ENCODE measurements at places on chromosomes 2 and 18.

GRCh38 chr2:182973441-182974352 is 64.6 kb downstream of the NCKAP1 start:
- DNase-seq = no peak

DNA sequence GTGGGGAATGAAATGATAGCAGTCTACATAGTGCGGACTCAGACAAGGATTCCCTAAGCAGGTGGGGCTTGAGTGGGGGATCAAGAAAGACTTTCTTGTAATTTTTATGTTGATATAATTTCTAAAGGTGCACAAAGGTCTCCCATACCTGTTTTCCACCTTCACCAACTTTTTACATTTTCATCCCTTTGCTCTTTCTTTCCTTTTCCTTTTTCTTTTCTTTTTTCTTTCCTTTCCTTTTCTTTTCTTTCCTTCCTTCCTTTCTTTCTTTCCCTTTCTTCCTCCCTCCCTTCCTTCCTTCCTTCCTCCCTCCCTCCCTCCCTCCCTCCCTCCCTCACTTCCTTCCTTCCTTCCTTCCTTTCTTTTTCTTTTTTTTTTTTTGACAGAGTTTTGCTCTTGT is 10.1 kb upstream of the TRMT61B start:
- DNase-seq = no peak

- no peak for DNase-seq
These were observed 8.7 kb upstream of the ADGRF3 start for GRCh38 chr2:26355038-26355995.

- DNase-seq = no peak
These were observed 89.1 kb downstream of the SCN2A start for GRCh38 chr2:165328272-165328671.

DNA sequence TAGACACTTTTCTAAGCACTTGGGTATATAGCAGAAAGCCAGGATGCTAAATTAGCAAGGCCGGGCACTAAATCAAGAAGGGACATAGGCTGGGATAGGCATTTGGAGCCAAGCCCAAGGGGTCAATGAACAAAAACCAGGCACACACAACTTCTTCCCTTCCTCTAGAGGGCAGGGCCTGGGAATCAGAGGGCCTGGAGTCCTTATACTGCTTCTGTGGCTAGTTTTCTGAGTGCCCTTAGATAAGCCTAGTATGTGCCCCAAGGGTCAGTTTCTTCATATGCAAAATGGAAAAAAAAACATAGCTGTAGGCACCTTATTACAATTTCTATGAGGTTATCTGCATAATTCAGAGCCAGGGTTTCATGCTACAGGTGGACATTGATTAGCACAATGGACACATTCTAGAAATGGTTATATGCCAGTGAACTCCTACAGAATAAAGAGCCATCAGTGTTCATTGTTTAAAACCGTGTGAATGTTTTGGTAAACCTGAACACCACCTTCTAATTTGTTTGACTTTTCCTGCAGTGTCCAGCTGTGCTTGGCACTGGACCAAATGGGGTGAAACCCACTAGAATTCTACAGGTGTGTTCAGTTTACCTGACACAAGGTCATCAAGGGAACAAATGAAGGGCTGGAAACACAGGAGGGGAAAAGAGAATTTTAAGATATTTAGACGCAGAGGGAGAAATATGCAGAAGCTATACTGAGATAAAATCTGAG is 49.6 kb downstream of the PAX8 start:
- no peak for DNase-seq

- no peak for DNase-seq
These were observed 530.7 kb downstream of the CBLN2 start for GRCh38 chr18:72013427-72013850.

DNA sequence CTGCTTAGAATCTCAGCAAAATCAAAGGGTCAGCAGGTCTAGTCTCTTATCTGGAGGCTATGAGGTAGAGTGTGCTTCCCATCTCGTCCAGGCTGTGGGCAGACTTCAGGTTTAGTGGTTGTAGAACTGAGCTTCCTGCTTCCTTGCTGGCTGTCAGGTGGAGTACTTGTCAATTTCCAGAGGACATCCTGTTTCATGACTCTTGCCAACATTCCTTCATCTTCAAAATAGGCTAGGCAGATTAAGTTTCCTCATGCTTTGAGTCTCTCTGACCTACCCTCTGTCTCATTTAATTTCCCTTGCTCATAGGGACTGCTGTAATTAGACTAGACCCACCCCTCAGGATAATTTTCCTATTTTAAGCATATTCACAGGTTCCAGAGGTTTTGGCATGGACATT is 562.6 kb downstream of the SPAG16 start:
- DNase-seq = no peak

GRCh38 chr2:151049746-151050145 is 211.9 kb downstream of the RBM43 start:
- no peak for DNase-seq

DNA sequence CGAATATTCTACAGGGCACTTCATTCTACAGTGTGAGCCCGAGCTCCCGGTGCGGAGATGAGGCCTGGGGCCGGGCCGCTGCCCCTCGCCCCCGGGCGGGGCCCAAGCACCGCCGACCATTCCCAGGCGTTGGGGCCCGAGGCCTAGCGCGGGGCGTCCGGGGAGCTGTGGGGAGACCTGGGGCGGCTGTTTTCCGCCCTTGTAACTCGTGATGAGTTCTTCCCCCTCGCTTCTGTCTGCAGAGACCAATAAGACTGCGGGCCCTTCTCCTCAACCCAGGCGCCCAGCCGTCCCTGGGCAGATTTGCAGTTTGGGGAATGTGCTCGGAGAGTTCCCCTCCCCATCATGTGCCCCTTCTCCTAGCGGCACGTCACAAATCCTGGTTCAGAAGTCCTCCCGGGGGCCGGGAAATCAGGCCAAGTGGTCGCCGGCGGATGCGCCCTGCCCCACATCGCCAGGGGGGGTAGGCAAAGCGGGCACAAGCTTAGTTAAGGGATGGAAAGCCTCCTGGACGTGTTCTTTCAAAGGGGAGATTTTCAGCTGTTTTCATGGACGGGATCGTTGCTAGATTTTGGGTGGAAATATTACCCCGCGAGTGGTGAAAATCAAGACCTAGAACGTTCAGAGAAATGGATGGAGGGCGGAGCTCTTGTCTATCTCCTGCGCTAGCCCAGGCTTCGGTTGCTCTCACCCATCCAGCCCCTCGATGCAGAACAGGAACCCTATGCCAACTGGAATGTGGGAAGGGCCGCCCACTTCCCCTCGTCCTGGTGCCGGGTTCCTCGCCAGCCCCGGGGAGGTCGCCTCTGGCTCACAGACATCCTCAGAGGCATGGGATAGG is 18.8 kb upstream of the HAAO start:
- DNase-seq = no peak

DNA sequence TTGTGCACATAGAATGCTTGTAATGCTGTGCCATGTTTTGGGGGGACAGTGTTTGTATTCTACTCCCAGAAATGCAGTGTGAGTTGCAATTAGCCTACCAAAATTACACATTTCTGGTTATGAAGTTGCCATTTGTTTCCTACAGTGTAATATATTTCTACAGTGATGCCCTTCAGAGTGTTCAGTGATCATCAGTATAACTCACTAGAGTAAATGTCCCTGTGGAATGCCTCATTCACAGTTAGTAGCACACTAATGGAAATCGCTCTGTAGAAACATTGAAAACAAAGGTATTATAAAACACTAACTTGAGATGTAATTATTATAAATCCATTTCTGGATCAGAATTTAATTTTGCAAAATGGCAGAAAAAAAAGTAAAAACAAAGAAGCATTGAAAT is 498.7 kb downstream of the PTPRM start:
- DNase-seq = no peak

GRCh38 chr2:228102949-228103348 is 78.5 kb downstream of the SPHKAP start:
- no peak for DNase-seq

DNA sequence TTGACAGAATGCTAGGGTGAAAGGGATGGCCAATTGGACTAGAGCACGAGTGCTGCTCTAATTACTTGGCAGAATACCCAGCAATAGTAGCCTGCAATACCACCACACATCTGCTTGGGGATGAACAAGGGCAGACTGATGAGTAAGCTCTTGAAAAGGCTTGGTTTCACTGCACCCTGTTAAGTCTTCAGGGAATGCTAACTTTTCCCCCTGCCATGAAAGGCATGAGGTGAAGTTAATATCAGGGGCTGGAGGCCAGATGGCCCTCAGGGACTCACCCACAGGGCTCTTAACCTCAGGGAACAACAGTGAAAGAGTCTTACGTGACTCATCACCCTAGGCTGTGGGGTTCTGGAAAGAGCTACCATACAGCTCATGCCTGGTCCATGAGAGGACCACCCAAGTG is 51.7 kb upstream of the MYL1 start:
- DNase-seq = no peak

- no peak for DNase-seq
These were observed 315.9 kb downstream of the DSEL start for GRCh38 chr18:67200665-67201064.

GRCh38 chr2:212939777-212940531 is 211.5 kb downstream of the IKZF2 start:
- no peak for DNase-seq

DNA sequence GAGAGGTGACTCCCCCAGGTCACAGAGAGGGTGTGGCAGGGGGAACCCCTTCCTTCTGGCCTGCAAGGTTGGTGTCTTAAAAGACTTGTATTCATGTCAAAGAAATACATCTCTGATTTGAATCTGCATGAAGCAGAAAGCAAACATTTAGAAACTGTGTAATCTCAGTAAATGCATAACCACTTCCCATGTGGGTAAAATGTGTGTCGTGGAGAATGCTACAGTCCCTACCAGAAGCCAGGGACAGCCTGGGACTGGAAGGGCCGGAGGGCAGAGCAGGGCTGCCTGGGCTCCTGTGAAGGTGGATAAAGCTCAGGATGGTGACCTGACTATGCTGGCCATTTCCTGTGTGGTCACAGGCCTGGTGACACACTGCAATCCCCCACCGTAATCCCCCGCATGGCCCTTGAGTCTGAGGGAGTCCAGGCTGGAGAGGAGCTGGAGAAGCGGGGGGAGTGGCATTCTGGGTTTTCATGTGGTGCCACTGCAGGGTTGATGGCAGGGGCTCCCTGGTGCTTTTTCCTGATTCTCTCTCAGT is 102.2 kb downstream of the LRRC30 start:
- DNase-seq = no peak

- no peak for DNase-seq
These were observed 592.3 kb downstream of the THSD7B start for GRCh38 chr2:137357634-137358033.

DNA sequence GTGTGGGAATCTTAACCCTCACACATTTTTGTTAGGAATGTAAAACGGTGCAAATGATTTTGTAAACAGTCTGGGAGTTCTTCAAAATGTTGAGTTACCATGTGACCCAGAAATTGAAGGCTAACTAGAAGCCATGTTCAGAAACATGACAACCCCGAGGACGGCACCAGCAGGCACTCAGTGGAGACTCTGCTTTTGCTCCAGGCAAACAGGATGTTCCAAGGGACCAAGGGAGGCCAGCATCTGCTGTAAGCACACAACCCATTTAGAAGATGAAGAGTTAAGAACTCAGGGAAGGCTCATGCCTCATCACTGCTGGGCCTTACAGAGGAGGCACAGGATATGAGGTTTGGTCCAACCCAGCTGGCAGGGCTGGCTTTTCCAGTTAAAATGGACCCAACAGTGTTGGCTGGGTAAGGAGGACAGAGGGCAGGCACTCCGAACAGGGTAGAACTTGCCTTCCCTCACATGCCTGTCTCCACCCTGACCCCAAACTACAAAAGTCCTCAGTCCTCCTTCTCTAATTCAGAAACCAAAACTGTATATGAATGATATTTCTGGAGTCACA is 23.6 kb downstream of the PARD6G start:
- no peak for DNase-seq

DNA sequence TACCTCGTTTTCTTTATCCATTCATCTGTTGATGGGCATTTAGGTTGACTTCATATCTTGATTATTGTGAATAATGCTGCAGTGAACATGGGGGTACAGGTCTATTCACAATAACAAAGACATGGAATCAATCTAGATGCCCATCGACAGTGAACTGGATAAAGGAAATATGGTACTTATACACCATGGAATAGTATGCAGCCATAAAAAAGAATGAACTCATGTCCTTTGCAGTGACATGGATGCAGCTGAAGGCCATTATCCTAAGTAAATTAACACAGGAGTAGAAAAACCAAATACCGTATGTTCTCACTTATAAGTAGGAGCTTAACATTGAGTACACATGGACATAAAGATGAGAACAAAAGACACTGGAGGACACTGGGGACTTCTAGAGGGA is 111.6 kb downstream of the LAMA3 start:
- DNase-seq = no peak

DNA sequence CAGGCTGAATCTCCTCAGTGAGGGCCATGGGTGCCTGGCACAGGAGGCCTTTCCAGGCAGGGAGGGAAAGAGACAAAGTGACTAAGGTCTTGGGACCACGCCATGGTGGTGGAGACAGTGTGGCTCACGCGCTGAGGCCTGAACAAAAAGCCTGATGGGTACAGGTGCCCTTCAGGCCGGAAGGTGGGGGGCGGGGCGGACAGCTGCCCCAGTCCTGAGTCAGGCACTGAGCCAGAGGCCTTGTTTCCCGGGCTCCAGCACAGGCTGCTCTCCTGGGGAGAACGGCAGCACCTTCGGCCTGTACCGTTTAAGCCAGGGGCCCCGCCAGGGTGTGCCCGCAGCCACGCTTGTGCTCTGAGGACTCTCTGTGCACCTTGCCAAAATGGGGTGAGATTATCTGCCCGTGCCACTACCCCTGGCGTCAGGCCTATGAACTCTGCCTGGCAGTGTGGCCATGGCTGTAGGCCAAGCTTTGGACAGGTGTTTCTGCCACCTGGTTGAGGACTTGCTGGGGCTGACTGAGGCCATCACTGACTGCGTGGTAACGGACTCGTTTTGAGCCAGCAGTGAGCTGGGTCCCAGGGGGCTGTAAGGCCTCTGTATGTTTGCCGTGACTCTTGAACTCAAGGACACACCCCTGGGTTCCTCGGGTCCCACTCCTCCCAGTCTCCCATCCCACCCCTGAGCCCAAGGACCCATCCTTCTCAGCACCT is 31.7 kb upstream of the DNMT3A start:
- no peak for DNase-seq

DNA sequence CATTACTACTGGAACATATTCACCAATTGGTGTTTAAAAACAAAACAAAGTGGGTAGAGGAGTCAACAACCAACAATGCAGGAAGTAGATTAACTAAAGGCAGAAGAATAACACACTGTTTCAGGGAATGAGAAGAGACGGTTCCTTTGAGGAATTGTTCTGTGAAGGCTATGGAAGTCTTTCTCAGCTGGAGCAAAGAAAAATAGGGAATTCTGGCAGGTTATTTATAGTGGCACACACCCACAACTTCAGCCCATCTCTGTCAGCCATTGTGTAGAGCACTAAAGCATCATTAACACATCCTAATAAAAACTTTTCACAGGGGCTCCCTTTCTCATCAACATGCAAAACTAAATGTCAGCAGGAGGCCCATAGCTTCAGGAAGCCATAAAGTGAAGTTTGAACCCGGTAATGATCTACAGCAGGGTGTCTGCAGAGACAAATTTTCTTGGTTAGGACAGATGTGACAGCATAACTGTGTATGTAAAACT is 113.6 kb downstream of the CDH2 start:
- DNase-seq = no peak

GRCh38 chr2:172674034-172674967 is 61.3 kb upstream of the RAPGEF4 start:
- DNase-seq = no peak

Measured in esophagus squamous epithelium (tissue), 5 donors.